ENCODE measurements at places on chromosomes 11 and 22. TPM values are rescaled to one million over a fixed set of nuclear protein-coding genes. Genes with fewer than 3 reads are reported as not detected.

Gene NPTXR
- 0.83 TPM for total RNA-seq

Gene DNAJB7
- not detected for total RNA-seq

Gene FAM181B
- total RNA-seq, result 0.04 TPM

Gene C22orf15
- not detected for total RNA-seq

Gene OR10D3
- 1.6 TPM for total RNA-seq

Gene POTEH
- 24.9 TPM for total RNA-seq

Gene ART5
- total RNA-seq, result not detected

Gene SLC22A8
- not detected for total RNA-seq

Gene DCDC1
- not detected for total RNA-seq

Gene KLHL35
- total RNA-seq, result 3.3 TPM

Gene GRAP2
- 1.7 TPM for total RNA-seq

Gene CARD10
- 35.8 TPM for total RNA-seq

Gene MOV10L1
- total RNA-seq, result 0.11 TPM

Gene GCAT
- total RNA-seq, result 14.6 TPM

Gene BCO2
- 0.66 TPM for total RNA-seq

Gene CHORDC1
- total RNA-seq, result 40.2 TPM

Gene DGAT2
- total RNA-seq, result 7.3 TPM
